Hematopoietic multipotent progenitor cell (in vitro differentiated cells): ENCODE measurements at places on chromosomes 1 and 21. TPM values are rescaled to one million over a fixed set of nuclear protein-coding genes. Genes with fewer than 3 reads are reported as not detected.

CD1C gene
- total RNA-seq: 0.27 TPM

CD244 gene
- 35.5 TPM for total RNA-seq

EDEM3 gene
- 14.3 TPM for total RNA-seq

S100A9 gene
- 88.9 TPM for total RNA-seq

SRSF11 gene
- total RNA-seq: 157 TPM
